ENCODE measurements at places on chromosomes 12 and 14. TPM values are rescaled to one million over a fixed set of nuclear protein-coding genes. Genes with fewer than 3 reads are reported as not detected.
A peak's percentile ranks its signal among the peaks of the same experiment; 100 is the strongest.

- DNase-seq: no peak
Observed at GRCh38 chr12:32242641-32243040, 136.0 kb downstream of the BICD1 start.

DNA sequence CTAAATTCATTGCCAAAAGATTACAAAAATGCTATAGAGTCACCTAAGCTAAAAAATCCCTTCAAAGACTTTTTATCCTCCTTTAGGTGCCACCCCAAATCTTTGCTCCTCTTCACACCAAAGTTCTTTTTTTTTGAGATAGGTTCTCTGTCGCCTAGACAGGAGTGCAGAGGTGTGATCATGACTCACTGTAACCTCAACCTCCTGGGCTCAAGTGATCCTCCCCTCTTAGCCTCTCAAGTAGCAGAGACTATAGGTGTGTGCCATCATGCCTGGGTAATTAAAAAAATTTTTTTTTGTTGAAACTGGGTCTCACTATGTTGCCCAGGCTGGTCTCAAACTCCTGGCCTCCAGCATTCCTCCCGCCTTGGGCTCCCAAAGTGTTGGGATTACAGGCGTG, 47.9 kb downstream of the WDHD1 start:
- no peak for DNase-seq

- no peak for DNase-seq
Observed at GRCh38 chr12:116093915-116094314, 183.6 kb downstream of the MED13L start.

Gene CLEC4C
- not detected for total RNA-seq

Gene RASSF9
- total RNA-seq: 1.1 TPM

- no peak for DNase-seq
Observed at GRCh38 chr14:38127356-38127755, 80.3 kb upstream of the SSTR1 start.

GRCh38 chr12:24738441-24738840, 210.5 kb downstream of the BCAT1 start:
- no peak for DNase-seq

Gene TROAP
- 0.53 TPM for total RNA-seq

- no peak for DNase-seq
Observed at GRCh38 chr14:39988939-39989338, 556.7 kb upstream of the FBXO33 start.

- no peak for DNase-seq
Observed at GRCh38 chr14:101250336-101250947, 310.9 kb upstream of the DIO3 start.

- DNase-seq: no peak
Observed at GRCh38 chr12:83630526-83630925, 943.8 kb downstream of the TMTC2 start.

DNA sequence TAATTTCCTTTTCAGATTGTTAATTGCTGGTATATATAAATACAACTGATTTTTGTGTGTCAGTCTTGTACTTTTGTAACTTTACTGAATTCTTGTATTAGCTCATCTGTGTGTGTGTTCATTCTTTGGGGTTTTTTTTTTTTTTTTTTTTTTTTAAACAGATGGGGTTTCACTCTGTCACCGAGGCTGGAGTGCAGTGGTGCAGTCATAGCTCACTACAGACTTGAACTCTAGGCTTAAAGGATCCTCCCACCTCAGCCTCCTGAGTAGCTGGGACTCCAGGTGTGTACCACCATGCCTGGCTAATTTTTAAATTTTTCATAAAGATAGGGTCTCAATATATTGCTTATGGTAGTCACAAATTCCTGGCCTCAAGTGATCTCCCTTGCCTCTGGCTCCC, 68.0 kb downstream of the WNK1 start:
- no peak for DNase-seq

DNA sequence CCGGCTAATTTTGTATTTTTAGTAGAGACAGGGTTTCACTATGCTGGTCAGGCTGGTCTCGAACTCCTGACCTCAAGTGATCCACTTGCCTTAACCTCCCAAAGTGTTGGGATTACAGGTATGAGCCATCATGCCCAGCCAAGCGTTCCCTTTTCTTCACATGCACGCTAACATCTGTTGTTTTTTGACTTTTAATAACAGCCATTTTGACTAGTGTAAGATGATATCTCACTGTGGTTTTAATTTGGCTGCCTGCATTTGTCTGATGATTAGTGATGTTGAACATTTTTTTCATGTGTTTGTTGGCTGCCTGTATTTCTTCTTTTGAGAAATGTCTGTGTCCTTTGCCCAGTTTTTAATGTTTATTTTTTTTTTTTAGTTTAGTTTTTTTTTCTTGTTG, 10.2 kb upstream of the YARS2 start:
- no peak for DNase-seq

DNA sequence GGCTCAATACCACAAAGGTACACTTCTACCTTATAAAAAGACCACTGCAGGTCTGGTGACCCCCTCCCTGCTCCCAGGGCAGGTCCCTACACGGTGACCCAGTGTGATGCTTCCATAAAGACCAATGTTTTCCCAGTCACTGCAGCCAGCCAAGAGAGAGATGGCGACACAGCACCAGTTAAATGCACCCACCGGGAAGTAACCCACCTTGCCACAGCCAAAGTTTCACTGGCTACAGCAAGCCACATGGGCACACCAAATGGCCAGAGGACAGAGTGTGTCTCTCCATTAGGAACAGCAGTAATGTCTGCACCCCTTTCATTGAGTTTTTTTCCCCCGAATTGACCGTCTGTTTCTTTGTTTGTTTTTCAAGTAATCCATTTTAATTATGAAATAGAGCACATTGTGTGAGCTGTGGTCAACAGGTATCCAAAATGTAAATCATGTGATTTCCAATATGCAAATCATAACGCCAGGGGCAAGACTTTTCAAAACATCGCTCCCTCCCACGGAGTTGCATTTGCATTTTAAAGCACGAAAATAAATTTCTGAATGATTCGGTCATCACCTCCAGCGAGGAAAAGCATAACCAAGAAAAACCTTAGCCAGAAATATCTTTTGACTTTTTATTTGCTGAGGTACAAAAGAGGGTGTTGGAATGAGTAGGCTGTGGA, 48.9 kb upstream of the EML1 start:
- DNase-seq: no peak

- DNase-seq: peak; percentile 41
Observed at GRCh38 chr14:68654471-68654941, 138.4 kb downstream of the ZFP36L1 start.

GRCh38 chr14:55279384-55279783, 8.2 kb downstream of the FBXO34 start:
- DNase-seq: no peak

Gene SLC6A15
- total RNA-seq: 0.50 TPM

Gene DIO2
- 1.5 TPM for total RNA-seq

- no peak for DNase-seq
Observed at GRCh38 chr14:99029145-99029915, 242.7 kb downstream of the BCL11B start.

- no peak for DNase-seq
Observed at GRCh38 chr14:37595809-37596621, 586 bp downstream of the TTC6 start.

DNA sequence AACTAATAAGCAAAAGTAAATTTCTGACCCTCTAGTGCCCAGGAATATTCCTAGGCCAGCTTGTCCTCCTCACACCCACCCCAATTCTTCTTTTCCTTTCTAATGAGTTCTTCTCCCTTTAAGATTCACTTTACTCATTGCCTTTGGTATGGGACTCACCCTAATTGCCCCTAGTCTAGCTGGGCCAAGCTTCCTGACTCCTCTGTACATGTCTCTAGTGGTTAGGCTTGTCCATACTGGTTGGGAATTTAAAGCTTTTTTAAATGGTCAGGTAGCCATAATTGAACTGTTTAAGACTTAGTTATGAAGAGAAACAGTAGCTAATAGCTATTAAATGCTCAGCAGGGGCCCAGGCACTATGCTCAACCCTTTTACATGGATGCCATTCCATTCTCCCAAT, 248.2 kb downstream of the C12orf42 start:
- no peak for DNase-seq

GRCh38 chr12:46711756-46712155, 114.0 kb downstream of the SLC38A4 start:
- no peak for DNase-seq

DNA sequence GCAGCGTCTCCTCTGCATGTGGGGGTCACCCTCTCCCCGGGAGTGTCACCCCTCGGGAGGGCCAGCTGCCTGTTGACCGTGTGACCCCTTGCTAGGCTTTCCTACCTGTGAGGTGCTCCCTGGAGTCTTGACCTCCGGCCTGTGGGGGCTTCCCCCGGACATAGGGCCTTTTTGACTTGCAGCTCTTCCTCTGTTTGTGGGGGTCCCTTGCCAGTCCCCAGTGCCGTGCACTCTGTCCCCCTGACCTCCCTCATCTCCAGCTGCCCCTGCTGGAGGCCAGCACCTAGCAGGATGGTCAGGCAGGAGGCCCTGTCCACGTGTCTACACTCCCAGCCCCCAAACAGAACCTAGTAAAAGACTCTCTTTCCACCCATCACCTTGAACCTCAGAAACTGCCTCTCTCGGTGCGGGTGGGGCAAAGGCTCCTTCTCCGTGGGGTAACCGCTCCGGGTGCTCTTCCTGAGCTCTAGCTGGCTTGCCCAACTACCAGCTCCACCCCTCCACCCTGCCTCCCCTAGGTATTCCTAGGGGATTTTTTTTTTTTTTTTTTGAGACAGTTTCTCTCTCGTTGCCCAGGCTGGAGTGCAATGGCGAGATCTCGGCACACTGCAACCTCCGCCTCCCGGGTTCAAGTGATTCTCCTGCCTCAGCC, 810 bp downstream of the AACS start:
- no peak for DNase-seq

GRCh38 chr12:124389725-124390441, 95.0 kb downstream of the RFLNA start:
- no peak for DNase-seq

GRCh38 chr12:95402096-95402495, 71.9 kb upstream of the METAP2 start:
- no peak for DNase-seq

Gene KIF21A
- total RNA-seq: 7.6 TPM

DNA sequence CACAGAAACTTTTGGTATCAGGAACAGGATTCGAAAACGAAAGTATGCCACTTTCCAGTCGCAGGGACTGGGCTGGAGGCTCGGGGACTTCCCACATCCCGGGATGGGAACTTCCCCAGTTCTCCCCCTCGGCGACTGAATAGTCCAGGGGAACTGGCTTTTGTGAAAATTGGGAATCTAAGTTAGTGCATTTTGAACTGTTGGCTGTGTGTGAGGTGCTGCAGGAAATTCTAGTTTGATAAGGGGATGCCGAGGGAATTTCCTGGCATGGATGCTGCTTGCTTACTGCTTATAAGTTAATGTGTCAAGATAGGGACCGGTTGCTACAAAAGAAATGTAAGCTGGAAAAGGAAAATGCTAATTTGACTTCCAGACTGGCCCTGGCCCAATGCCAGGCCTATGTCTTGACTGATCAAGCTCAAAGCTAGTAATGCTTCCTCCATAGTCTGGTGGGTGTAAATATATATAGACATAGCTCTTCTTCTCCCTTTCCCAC, 73.4 kb upstream of the EIF5 start:
- peak; percentile 48 for DNase-seq

GRCh38 chr14:70143306-70143705, 45.4 kb downstream of the SLC8A3 start:
- DNase-seq: no peak

Gene KRT2
- not detected for total RNA-seq

Gene EP400
- 14.5 TPM for total RNA-seq

GRCh38 chr12:53961025-53961761, 6.5 kb downstream of the HOXC12 start:
- DNase-seq: no peak

DNA sequence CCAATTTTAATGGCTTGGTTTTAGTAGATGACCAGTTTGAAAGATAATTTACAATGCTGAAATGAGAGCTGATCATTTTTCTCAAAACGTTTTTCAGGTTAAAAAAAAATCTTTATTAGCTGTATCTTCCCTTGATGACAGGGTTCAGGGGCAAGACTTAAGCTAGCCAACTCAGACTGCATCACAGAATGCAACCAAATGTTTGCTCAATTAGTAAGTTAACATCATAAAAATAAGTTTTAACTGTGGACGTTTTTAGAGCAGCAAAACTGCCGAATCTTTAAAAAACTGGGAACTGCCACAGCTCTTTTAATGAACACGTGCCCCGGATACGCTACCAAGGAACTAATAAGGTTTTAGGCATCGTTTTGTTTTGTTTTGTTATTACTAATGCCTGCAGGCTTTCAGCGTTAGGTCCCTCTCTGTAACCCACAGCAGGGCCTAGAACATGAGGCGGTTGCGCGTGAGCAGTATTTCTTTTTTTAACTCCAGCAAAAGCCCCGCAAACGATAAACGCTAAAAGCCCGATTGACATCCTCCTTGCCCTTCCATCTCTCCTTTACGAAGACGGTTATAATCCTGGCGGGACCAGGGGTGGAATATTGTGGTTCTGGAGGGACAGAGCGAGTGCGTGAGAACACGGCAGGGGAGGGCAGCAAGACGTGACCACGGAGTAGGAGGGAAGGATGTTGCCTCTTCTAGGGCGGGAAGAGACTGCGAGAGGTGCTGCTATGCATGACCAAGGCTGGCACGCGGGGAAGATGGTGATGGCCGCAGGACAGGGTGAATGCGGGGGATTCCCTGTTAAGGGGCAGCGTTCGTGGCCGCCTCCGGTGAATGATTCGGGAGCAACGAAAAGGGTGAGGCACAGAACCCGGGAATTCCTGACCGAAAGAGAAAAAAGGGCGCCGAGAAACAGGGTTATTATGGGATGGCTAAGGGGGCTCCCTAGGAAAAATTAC, 652 bp downstream of the SUPT16H start:
- peak; percentile 52 for DNase-seq

DNA sequence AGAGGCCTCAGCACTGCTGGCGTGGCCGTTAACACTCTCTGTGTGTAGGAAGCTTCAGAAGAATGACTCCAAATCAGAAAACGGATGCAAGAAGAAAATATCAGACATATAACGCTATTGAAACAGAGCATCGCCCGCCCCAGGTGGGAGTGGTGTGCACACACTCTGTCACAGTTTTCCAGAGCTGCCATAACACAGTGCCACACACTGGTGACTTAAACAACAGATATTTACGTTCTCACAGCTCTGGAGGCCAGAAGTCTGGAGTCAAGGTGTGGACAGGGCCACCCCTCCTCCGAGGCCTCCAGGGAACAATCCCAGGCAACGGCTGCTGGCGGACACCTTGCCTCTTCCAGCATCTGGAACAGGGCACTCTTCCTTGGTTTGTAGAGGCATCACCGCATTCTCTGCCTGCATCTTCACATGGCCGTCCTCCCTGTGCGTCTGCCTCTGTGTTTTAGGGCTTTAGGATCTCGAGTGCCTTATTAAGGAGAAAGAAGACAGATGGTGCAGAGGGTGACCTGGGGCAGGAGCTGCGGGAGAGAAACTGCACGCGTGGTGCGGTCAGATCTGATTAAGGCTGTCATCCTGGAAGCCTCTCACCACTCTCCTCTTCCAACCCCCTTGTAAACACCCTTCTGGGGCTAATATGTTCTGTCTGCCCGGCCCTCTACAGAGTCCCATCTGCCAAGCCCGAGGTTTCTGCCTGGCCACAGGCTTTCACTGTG, 141.0 kb downstream of the SLC15A4 start:
- DNase-seq: no peak

- no peak for DNase-seq
Observed at GRCh38 chr12:24743941-24744793, 204.7 kb downstream of the BCAT1 start.

Data from adrenal gland (tissue), 19 donors.